Thoracic aorta (tissue), 2 donors: ENCODE measurements at places on chromosomes 2 and 18. TPM values are rescaled to one million over a fixed set of nuclear protein-coding genes. Genes with fewer than 3 reads are reported as not detected.

- DNase-seq: no peak
Measured at GRCh38 chr2:121279476-121280220, 5.4 kb downstream of the TFCP2L1 start.

DNA sequence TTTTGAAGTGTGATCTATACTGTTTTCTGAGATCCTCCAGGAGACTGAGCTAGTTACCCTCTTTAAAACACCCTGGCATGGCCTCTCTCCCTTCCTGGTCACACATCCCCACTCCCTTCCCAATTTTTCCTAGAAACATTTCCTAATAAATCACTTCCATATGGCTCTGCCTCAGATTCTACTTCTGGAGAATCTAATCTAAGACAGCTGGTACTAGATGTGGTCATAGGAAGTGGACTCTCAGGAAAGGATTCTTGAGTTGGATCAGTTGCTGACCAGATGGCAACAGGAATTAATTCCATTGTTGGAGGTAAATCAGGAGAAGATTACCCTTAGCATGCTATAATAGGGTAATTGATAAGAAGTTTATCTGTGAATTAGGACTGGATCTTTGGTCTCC lies 310.5 kb downstream of the SATB2 start:
- no peak for DNase-seq

- DNase-seq: no peak
Measured at GRCh38 chr2:114426756-114427155, 15.7 kb upstream of the DPP10 start.

DNA sequence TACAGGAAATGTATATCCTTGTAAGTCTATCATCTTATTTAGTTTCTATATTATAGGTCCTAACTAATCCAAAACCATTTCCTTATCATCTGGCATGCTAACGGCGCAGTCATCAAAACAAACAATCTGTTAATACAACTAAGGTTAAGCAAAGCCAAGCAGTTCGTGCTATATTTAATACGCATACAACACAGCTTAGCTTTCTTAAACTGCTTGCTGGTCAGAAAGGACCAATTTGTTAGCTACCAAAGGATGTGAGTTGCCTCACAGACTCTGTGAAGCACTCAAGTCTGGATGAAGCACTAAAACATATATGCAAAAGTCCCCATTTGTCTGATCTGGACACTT lies 67.0 kb downstream of the ZEB2 start:
- no peak for DNase-seq

WIPF1 gene
- total RNA-seq: 50.4 TPM

GRCh38 chr18:11489266-11489899 lies 120.0 kb upstream of the SLC35G4 start:
- no peak for DNase-seq

- no peak for DNase-seq
Measured at GRCh38 chr2:205872716-205873115, 190.4 kb downstream of the NRP2 start.

DNA sequence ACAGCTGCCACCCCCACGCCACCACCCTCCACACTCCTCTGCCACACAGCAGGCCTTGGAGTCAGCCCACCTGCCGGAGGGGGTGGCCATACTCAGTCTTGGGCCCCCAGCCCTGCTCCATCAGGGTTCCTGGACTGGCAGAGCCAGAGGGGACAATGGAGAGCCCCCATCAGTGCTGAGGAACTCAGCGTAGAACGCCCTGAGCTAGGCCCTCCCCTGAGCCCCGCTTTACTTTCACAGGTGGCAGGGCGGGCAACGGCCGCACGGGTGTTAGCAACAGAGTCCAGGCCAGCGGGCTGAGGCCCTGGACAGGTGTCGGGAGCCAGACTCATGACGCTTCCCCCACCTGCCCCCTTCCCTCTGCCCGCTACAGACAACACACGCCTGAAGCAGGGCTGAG lies 47.1 kb downstream of the FOSL2 start:
- DNase-seq: no peak

DNA sequence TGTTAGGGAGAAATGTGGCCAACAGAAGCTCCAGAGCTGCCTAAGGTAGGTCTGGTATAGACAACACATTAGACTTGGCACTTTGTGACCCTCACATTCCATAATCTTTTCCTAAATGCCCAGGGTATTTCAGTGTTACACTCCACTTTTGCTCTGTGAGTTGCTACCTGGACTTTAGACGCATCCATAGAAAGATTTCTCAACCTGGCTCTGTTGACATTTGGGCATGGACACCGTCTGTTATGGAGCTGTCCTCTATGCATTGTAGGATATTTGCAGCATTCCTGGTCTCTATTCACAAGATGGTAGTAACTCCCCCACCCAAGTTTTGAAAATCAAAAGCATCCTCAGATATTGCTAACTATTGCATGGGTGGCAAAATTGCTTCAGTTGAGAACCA lies 136.5 kb upstream of the NETO1 start:
- DNase-seq: no peak
